Hair follicle dermal papilla cell (primary cell): ENCODE measurements at places on chromosomes 6 and 20. TPM values are rescaled to one million over a fixed set of nuclear protein-coding genes. Genes with fewer than 3 reads are reported as not detected.

GSTA3 gene
- not detected in 2 replicates for total RNA-seq

SMOC2 gene
- total RNA-seq, result not detected in 2 replicates

LY86 gene
- total RNA-seq, result not detected in 2 replicates

OR2W1 gene
- total RNA-seq, result not detected in 2 replicates

CST7 gene
- not detected in 2 replicates for total RNA-seq

HLA-G gene
- not detected in 2 replicates for total RNA-seq

LRRN4 gene
- 0.12 and 0.16 TPM in 2 replicates for total RNA-seq

FUT9 gene
- total RNA-seq, result not detected in 2 replicates

TNFRSF6B gene
- total RNA-seq, result 2.2 and 8.0 TPM in 2 replicates

TFAP2A gene
- total RNA-seq, result 8.5 and 9.7 TPM in 2 replicates

SLC17A3 gene
- total RNA-seq, result not detected in 2 replicates

MATN4 gene
- not detected in 2 replicates for total RNA-seq

CRISP2 gene
- not detected in 2 replicates for total RNA-seq

JPH2 gene
- 21.4 and 37.0 TPM in 2 replicates for total RNA-seq

VGLL2 gene
- total RNA-seq, result not detected in 2 replicates

CLPSL2 gene
- total RNA-seq, result not detected in 2 replicates

HS3ST5 gene
- total RNA-seq, result not detected in 2 replicates

TRIM10 gene
- not detected in 2 replicates for total RNA-seq

PI16 gene
- total RNA-seq, result 0.16 TPM in 1 of 2 replicates, not detected in the other

MEI4 gene
- under 0.01 TPM in 2 replicates for total RNA-seq

TCF19 gene
- 4.5 and 5.0 TPM in 2 replicates for total RNA-seq

ROMO1 gene
- total RNA-seq, result 79.3 and 126 TPM in 2 replicates

PPP1R16B gene
- total RNA-seq, result not detected in 2 replicates

C6orf163 gene
- 1.3 and 3.4 TPM in 2 replicates for total RNA-seq

PROKR2 gene
- not detected in 2 replicates for total RNA-seq

CFAP206 gene
- 0.65 TPM in 1 of 2 replicates, not detected in the other for total RNA-seq

RANBP9 gene
- total RNA-seq, result 35.3 and 45.8 TPM in 2 replicates

CDC5L gene
- 16.9 and 17.2 TPM in 2 replicates for total RNA-seq

KHDC1L gene
- total RNA-seq, result 1.1 TPM in 1 of 2 replicates, not detected in the other

RNF182 gene
- 15.4 and 16.5 TPM in 2 replicates for total RNA-seq

KCNK5 gene
- not detected in 2 replicates for total RNA-seq

ZC2HC1B gene
- 0.16 TPM in 1 of 2 replicates, not detected in the other for total RNA-seq

EGFL8 gene
- 0.97 and 1.9 TPM in 2 replicates for total RNA-seq

HLA-DRA gene
- total RNA-seq, result 0.85 and 7.0 TPM in 2 replicates

LINC00237 gene
- total RNA-seq, result not detected in 2 replicates

SPTLC3 gene
- 3.6 and 6.7 TPM in 2 replicates for total RNA-seq

ME1 gene
- total RNA-seq, result 28.7 and 31.9 TPM in 2 replicates

CPXM1 gene
- total RNA-seq, result 0.65 and 0.73 TPM in 2 replicates

COL9A3 gene
- total RNA-seq, result 0.24 TPM in 1 of 2 replicates, not detected in the other

SMPDL3A gene
- total RNA-seq, result 10.2 and 12.2 TPM in 2 replicates

TINAG gene
- not detected in 2 replicates for total RNA-seq

AIF1 gene
- not detected in 2 replicates for total RNA-seq
